ENCODE measurements at places on chromosomes 1 and 21.
A peak's percentile ranks its signal among the peaks of the same experiment; 100 is the strongest.

DNA sequence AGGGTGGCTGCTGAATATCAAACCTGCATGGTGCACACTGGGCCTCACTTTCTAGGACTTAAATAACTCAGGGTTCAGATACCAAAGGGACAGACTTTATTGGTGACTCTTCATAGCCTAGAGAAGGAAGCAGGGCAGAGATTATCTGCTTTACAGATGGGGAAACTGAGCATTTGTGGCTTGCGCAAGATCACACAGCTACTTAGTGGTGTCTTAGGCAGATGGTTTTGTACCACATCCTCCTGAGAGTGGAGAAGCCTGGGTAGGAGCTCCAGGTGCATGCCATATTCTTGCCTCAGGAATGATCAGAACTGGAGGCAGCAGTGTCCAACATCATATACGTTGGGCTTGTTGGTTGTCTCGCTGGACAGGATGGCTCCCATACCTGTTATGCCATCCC, 6.8 kb upstream of the DPH2 start:
- no peak for DNase-seq

DNA sequence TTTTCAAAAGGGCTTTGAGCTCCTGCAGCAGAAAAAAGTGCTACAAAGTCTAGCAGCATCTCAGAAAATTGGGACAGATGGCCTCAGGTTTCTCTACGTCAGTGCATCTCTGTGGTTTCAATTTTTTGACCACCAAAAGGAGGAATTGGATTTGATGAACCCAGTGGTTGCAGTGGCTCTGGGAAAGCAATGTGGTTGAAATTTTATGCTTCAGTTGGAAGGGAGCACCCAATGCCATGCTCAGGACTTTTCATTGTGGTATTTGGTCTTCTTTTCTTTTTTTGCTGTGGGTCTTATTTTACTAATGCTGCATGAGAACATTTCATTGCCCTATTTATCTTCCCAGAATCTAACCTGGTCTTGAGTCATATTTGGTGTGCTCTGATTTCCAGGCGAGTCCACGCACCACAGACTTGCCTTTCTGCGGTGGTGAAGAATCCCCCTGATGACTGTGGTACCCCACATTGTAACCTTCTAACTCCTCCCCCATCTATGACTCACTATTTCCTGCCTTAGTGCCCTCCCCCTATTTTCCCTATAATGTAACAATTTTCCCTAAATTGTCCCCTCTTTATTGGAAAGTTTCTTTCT, 56.7 kb downstream of the S1PR1 start:
- peak; percentile 90 for DNase-seq

- no peak for DNase-seq
These were observed 109.8 kb downstream of the PBX1 start for GRCh38 chr1:164668491-164669400.

GRCh38 chr1:209911746-209912145, 26.3 kb upstream of the SYT14 start:
- no peak for DNase-seq

DNA sequence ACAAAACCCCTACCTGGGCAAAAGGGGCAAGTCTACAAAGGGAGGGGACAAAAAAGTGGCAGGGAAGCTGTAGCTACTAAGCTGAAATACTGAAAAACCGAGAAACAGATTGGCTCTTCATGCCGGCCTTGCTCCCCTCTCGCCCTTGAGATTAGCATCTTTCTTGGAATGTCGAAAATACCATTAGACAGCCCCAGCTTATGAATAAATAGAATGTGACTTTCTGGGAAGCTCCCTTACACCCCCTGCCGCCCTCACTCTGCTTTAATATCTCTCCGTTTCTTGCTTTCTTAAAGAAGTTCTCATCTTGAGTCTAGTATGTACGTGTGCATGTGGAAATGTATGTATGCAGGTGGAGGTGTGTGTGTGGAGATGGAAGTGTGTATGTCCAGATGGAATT, 14.1 kb downstream of the TRAF3IP3 start:
- no peak for DNase-seq

- no peak for DNase-seq
These were observed 18.5 kb downstream of the NPHP4 start for GRCh38 chr1:5973771-5974170.

DNA sequence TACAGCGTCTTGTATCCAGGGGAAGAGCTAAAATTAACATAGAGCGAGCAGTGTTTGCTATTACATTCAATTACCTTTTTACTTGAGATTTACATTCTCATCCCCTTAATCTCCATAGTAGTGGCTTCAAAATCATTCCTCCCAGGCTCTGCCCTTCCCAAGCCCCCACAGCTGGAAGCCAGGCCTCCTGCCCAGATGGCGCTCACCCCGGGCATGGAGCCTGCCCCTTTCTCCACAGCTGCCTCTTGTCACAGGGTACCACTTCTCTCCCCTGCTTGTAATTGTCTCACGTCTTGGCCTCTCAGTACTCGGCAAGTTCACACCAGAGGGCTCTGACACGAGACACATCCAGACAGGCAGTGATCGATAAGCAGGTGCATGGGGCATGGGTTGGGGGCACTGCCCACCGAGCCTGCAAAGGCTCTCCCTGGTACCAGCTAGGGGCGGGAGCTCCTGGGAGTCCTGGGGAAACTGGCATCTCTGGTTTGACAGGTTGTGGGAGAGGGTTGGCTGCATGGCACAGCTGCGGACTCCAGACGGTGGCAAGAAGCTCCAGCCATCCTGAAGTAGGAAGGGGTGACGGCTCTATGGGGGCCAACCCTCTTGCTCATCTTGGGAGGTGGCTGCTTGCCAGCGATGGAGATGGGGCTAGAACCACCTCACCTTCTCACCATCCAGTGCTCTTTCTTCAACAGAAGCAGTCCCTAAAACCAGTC, 20.1 kb downstream of the CASZ1 start:
- no peak for DNase-seq

DNA sequence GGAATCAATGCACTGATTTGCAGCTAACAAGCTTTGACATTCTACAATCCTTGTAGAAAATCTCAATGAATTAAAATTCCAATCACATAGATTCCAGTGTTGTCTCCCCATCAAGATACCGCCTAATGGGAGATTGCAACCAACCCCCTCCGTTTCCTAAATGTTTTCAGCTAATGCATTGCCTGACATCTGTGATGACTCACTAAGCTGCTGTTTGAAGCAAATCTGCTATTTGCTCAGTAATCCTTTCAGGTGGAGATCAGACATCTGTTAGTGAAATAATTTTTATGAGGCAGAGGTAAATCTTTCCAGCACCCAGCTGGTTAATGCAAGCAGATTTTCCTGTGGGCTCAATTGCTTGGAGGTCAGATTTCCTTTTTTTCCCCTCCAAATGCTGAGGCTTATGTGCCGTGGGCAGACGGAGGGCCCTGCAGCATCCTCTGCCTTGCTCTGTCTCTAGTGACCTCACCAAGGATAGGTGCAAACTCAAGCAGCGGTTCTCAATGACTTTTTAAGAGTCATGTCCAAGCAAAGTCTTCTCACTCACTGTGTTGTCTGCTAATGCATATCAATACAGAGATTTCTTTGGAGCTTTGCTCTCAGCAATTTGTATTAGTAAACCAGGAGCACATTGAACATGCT, 91.1 kb upstream of the RAB3GAP2 start:
- DNase-seq, result no peak

DNA sequence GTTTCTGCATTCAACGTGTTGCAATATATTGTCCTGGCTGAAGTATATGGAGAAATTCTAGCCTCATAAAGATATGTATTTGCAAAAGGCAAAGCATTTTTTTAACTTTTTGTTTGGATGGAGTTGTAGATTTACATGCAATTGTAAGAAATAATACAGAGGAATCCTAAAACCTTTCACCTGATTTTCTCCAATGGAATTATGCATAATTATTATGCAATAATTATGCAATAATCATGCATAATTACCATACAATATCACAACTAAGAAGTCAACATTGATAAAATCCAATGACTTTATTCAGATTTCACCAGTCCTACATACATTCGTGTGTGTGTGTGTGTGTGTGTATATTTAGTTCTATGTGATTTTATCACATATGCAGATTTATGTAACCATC, 7.5 kb upstream of the MAP3K21 start:
- no peak for DNase-seq

DNA sequence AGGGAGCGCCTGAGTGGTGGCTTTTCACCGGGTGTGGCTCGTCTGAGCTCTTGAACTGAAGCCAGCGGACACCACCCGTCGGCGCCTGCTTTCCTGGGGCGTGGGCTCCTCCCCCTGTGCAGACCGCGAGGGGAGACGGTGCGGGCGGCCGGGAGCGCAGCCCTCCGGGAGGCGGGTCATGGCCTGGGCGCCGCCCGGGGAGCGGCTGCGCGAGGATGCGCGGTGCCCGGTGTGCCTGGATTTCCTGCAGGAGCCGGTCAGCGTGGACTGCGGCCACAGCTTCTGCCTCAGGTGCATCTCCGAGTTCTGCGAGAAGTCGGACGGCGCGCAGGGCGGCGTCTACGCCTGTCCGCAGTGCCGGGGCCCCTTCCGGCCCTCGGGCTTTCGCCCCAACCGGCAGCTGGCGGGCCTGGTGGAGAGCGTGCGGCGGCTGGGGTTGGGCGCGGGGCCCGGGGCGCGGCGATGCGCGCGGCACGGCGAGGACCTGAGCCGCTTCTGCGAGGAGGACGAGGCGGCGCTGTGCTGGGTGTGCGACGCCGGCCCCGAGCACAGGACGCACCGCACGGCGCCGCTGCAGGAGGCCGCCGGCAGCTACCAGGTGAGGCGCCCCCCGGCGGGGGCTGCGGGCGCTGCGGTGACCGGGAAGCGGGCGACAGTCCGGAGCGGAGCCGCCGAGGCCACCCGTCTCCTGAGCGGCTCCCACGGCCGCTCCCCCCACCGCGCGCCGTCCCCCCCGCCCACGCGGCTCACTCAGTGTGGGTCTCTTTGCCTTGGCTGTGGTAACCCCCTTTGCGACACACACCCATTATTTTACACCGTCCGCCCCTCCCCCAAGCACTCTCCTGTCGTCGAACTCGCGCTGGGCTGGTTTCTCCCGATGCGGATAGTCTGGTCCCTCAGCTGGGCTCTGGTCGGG, at the start of gene TRIM58:
TRIM58 (plus strand) TSS at position 119 of the 916 bp plus-strand sequence; CDS start at position 179, 60 bp downstream.
- no peak for DNase-seq

DNA sequence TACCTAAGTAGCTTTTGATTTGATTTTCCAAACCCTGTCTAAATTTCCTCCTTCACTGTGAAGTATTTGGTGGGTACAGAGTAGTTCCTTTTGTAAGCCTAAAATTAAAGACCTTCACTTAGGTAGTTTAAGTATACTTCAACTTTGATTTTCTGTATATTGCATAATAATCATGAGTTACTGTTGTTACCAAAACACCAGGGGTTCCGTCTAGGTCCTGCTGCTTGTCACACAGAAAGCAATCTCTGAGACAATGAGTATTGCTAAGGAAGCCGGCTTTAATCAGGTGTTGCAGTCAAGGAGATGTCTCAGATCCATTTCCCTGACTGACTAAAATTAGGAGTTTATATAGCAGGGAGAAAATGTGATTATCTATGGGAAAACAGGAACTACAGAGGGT, 15.3 kb downstream of the RPS6KC1 start:
- no peak for DNase-seq
